ENCODE measurements at places on chromosomes 11 and 22.

- DNase-seq = no peak
Measured at GRCh38 chr11:103272876-103273275, 163.7 kb downstream of the DYNC2H1 start.

- DNase-seq = no peak
Measured at GRCh38 chr11:21396342-21397008, 727.1 kb downstream of the NELL1 start.

DNA sequence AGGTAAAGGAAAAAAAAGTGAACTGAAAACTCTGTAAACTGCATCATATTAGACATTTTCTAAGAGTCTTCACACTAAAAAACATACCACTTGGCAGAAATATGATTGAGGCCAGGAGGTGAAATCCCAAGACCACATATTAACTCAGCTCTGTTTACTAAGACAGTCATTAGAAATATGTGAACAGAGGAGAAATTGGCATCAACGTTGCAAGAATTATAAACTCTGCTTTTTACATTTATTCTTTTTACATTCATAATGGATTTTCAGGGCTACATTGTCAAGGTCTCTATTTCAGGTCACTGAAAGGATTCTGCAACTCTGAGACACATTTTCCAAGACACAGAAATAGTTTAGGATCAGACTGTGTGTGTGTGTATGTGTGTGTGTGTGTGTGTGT lies 1364.0 kb downstream of the LRRC4C start:
- no peak for DNase-seq

DNA sequence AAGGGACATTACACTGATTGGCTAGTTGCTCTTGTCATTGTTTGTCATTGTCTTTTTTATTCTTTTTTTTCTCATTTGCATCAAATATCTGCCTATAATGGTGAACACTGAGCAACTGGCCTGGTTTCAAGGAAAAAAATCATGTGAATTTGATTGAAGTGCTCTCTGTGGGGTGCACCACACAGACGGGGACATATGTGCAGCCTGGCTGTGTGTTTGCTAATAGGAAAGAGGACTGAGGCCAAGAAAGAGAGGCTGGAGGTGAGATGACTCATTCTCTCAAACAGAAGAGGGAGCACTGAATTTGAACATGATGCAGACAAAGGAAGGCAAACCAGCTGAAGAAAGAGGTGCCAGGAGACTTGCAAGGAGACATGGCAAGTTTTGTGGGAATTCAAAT lies 684.9 kb upstream of the CCDC90B start:
- DNase-seq = no peak

DNA sequence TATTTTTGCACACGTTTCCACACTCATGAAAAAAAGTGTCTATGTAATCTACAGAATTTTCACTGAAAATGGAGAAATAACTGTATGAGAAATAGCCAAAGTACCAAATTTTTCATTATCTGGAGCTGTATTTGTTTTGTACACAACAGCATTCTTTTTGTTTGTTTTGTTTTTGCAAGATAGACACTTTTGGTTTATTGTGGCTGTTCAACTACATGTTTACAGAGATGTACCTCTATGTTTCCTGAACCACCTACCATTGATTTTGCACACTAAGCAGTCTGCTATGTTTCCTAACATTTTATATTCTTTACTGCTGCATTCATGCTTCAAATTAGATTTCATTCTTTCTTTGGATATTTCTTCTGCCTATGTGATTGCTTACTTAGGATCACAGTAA lies 116.3 kb downstream of the ELP4 start:
- DNase-seq = no peak

GRCh38 chr11:92976681-92977080 lies 7.2 kb downstream of the MTNR1B start:
- DNase-seq = no peak

DNA sequence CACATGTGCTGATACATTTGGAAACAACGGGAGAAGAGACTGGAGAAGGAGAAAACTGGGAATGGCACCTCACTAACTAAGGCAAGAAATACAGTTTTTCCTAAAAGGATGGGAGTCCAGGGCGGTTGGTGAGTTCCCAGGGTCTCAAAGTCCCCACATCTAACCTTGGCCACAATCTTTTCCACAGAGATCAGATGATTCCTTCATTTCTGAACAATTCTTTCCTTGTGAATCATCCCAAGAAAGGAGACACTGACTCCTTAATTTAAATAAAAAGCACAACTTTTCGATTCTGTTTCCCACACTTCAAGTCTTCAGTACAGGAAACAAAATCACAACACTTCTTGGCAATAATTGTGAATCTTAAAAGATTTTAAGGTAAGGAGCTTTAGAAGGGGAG lies 384.7 kb downstream of the DCDC1 start:
- DNase-seq = no peak

DNA sequence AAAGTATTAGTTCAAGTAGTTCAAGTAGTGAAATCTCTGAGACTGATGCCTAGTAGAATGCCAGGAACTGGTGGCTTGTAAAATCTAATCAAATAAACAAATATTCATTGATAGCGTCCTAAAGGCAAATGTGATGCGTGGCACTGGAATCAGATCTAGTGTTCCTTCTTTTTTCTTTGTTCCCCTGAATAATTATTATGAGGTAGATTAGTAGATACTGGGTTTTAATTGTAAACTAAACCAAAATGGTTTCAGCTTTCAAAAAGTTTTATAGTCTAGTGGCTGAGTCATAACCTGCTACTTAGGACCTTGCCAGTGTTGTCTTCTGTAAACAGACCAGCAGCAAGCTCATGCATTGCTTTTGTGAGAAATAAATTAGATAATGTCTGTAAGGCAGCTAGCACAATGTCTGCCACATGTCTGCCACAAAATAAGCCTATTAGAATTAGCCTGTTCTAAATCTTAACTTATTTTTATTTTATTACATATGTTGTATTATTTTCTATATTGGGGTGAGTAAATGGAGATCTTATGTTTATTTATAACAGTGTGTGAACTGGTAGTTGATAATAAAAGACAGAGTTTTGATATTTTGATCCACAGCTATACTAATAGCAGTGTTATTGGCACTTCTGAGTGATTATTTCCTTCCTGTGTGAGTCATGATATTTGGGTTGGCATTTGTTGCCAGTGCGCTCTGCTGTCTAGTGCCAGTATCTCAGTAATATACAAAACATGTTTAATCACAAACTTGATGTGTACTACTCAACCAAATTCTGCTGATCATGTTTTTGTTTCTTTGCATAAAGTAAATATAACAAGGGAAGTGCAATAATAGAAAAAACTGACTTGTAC lies 135.7 kb downstream of the TMEM135 start:
- no peak for DNase-seq

- no peak for DNase-seq
Measured at GRCh38 chr11:70066628-70067027, 11.5 kb upstream of the ANO1 start.

- DNase-seq = no peak
Measured at GRCh38 chr11:64344787-64345186, 4.8 kb downstream of the CCDC88B start.

DNA sequence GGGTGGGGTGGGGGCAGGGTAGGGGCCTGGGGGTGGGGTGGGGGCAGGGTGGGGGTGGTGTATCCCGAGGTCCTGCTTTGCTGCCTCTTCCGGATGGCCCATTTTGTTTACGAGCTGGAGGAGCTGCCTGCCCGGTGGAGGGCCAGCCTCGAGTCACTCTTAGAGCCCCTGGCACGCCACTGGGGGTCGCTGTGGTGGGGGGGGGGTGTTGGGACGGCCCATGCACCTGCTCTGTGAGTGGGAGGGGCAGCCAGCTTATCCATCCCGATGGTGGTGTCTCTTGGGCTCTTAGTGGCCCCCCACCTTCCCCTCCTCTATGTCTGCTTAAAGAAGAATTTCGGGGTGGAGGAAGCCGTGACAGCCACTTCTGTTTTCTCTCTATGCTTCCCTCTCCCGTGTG lies 24.6 kb downstream of the MRGPRD start:
- DNase-seq = no peak

DNA sequence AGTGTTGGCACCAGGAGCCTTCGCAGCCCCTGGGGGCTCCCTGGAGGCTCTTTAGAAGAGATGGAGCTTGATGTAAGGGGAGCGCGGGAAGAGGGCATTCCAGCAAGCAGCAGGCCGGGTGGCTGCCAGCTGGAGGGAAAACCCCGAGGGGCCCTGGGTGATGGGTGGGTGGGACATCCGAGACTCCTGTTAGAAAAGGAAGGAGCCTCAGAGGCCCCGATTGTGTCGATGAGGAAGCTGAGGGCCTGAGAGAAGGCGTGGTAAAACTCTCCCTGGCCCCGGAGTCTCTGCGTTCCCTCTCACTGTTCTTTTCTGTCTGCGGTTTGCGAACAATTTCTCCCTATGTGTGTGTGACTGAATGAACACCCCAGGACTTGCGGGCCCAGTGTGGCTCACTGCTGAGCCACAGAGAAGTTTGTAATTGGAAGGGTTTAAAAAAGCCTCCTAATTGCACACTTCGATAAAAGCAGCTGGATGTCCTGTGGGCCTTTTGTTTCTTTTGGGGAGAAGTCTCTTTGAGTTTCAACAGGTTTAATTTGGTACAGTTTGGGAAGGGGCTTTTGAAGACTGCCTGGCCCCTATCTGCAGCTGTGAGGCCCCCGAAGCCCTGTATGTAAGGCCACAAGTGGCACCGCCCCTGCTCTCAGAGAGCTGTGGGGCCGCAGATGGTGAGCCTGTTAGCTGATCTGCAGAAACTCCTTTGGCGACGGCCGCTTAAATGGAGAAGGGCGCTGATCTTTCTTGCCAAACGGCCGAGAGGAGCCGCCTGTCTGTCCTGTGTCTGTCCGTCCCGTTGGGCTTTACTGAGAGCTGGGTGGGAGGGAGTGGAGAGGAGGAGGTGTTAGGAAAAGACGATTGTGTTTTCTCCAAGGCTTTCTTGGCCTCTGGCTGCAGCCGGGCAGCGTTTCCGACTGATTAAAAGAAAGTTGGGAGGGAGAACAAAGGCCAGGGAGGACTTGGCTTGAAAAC lies 2.0 kb downstream of the FBLN1 start:
- DNase-seq = peak; percentile 23
